ENCODE measurements at places on chromosomes 1 and 21. TPM values are rescaled to one million over a fixed set of nuclear protein-coding genes. Genes with fewer than 3 reads are reported as not detected.

Gene TNFRSF4
- total RNA-seq = 384 TPM

- ATAC-seq = no peak
Measured at GRCh38 chr1:5986018-5986417, 6.2 kb downstream of the NPHP4 start.

GRCh38 chr1:226939438-226940028 is 561 bp upstream of the COQ8A start:
- ATAC-seq = peak; percentile 34

DNA sequence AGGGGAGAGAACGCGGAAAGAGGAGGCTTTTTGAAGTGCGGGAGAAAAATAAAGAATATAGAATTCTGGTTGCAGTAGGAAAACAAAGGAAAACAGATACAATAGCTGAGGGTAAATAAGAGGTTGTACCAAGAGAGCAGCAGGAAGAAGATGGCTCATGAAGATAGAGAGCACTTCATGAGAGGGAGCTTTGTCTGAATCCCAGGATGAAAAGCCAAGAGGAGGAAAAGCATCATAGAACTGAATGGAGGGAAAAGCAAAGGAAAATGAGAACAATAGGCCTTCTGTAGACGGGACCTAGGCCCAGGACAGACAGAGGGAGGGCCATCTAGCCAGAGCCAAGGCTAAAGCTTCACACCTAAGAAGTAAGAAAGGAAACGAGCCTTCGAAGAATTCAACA is 49.5 kb downstream of the ATP6V1G3 start:
- ATAC-seq = no peak

All from activated T-helper 17 cell treated with anti-CD3 and anti-CD28 coated beads, Interleukin-2, amount 50 U/mL, for 72 hours (primary cell).